ENCODE measurements at places on chromosomes 2 and 18. TPM values are rescaled to one million over a fixed set of nuclear protein-coding genes. Genes with fewer than 3 reads are reported as not detected.

DNA sequence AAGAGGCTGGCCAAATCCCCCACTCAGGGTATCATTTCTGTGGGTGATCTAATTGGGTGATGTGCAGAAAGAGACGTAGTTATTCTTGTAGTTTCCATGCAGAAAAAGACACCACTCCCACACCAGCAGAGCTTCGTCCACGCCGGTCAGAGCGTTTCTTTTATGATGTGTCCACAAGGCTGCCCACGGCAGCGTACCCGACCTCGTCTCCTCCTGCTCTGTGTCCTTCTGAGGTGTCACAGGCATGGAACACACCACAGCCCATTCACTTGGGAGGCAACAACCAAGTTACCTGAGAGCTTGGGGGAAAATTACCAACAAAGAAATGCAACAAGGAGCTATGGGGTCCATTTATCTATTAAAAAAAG is 131.3 kb downstream of the PXDN start:
- DNase-seq = peak; percentile 16

DNA sequence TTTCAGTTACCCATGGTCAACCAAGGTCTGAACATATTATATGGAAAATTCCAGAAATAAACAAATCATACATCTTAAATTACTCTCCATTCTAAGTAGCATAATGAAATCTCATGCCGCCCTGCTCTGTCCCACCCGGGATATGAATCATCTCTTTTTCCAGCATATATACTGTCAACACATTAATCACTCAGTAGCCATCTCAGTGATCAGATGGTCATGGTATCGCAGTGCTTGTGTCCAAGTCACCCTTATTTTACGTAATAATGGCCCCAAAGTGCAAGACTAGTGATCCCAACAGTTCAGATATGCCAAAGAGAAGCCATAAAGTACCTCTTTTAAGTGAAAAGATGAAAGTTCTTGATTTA is 43.8 kb downstream of the OSBPL6 start:
- no peak for DNase-seq

DNA sequence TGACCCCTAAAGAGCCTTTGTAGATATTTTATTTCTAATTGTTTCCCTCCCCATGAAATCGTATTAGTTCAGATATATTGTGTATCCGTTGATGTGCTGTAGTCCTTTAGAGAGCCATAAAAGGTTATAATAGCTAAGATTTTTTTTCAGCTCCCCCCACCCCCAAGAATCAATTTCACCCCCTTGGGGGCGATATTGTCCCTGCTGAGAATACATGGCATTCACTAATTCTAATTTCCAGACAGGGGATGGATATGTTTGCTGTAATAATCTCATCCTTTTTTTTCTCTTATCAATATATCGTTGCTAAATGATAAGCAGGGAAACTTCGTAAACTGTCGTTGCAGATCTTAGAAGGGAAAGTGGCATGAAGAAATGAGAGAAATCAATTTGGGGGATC is 530.7 kb downstream of the TMEM182 start:
- DNase-seq = no peak

GRCh38 chr2:161088658-161089350 is 71.4 kb upstream of the TANK start:
- no peak for DNase-seq

- peak; percentile 38 for DNase-seq
Measured at GRCh38 chr2:132589111-132589830, 80.7 kb downstream of the LYPD1 start.

DNA sequence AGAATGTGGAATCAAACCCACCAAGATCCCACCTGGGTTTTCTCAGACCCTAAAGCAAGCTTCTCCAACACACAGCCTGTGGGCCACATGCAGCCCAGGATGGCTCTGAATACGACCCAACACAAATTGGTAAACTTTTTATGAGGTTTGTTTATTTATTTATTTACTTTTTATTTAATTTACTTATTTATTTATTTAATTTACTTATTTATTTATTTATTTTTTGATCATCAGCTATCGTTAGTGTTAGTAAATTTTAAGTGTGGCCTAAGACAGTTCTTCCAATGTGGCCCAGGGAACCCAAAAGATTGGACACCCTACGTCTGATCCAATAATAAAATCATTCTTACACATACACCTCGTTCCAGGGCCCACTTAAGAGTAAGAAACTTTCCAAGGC is 1451.1 kb downstream of the LRP1B start:
- DNase-seq = no peak

DNA sequence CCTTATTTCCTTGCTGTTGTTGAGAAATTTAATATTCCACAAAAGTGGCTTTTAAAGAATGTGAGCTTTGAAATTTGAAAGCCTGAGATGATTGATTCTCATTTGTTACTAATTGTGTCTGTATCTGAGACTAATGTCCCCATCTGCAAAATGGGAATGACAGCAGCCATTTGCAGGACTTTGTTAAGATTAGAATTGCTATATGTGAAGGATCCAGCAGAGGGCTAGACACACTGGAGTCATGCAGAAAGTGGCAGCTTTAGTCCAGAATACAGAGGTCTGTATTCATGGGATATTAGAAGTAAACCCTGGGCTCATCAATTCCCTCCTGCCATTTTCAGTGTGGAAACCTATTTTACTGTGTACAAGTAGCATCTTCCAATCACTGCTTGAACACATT is 296.5 kb upstream of the GYPC start:
- no peak for DNase-seq

The LIPG gene
- polyA plus RNA-seq = 3.2 TPM

DNA sequence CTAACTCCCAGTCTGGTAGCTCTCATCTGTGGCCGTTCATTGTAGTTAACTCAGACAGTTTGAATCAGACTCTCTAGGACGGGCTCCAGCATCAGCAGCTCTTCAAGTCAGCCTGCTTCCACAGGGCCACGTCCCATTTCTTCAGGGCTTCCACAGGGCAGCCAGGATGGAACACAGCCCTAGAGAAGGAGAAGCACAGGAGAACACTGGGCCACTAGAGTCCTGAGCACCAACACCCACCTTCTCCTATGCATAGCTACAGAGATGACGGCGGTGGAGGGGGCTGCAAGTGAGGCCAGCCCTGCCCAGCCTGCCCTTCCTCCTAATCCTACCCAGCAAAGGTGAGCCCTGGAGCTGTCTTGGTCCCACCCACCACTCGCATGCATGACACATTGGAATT is 10.2 kb upstream of the TEX261 start:
- DNase-seq = no peak

DNA sequence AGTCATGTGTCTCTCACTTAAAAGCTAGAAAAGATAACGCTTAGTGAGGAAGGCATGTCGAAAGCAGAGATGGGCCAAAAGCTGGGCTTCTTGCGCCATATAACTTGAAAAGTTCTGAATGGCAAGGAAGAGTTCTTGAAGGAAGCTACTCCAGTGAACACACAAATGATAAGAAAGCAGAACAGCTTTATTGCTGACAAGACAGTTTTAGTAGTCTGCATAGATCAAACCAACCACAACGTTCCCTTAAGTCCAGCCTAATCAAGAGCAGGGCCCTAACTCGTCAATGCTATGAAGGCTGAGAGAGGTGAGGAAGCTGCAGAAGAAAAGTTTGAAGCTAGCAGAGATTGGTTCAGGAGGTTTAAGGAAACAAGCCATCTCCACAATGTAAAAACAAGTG is 55.7 kb downstream of the GALNT1 start:
- no peak for DNase-seq

- peak; percentile 44 for DNase-seq
Measured at GRCh38 chr2:66305718-66306117, 129.2 kb upstream of the MEIS1 start.

The SERPINB5 gene
- polyA plus RNA-seq = not detected

The KIF5C gene
- polyA plus RNA-seq = 4.7 TPM

- DNase-seq = no peak
Measured at GRCh38 chr2:53636109-53636508, 131.5 kb upstream of the CHAC2 start.

- DNase-seq = no peak
Measured at GRCh38 chr2:185268651-185269050, 470.0 kb upstream of the FSIP2 start.

The TMEM178A gene
- 0.60 TPM for polyA plus RNA-seq

- peak; percentile 67 for DNase-seq
Measured at GRCh38 chr2:73823916-73824523, 4.7 kb upstream of the STAMBP start.

DNA sequence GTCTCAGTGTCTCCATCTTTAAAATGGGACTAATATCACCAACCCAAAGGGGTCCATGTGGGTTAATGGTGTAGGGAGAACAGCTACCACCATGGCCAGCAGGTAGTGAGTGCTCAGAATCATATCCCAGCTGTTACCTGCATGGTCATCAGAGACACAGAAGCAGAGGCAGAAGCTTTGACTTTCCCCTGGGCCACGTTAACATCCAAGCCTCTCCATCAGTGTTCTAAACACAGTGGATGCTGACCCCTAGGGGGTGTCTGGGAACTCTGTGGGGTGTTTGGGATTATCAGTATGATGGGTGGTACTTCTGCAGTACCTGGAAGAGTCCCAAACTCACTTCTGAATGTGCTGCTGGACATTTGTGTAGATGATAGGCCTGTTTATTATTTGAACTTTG is 93.6 kb downstream of the GYPC start:
- no peak for DNase-seq

DNA sequence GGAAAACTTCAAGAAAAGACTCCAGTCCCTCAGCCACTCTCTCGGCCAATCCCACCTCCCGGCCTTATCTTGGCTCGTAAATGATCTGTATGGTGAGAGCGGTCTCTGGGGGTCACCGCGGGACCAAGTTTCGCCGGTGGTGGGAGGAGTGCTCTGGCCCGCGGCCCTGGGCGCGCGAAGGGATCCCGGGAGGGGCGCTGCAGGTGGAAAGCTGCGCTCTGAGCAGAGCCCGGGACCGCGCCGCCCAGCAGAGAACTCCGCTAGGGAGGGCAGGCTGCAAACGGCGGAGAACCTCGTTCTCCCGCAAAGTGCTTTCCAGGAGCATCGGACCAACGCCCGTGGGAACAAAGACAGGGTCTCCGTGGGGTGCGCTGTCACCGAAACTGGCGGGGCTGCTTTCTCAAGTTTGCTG is 622 bp downstream of the LRP2 start:
- peak; percentile 60 for DNase-seq

- no peak for DNase-seq
Measured at GRCh38 chr2:169002161-169002738, 28.9 kb downstream of the ABCB11 start.

- DNase-seq = peak; percentile 61
Measured at GRCh38 chr2:24435391-24436316, 55.4 kb upstream of the NCOA1 start.

The GCKR gene
- polyA plus RNA-seq = 0.67 TPM

DNA sequence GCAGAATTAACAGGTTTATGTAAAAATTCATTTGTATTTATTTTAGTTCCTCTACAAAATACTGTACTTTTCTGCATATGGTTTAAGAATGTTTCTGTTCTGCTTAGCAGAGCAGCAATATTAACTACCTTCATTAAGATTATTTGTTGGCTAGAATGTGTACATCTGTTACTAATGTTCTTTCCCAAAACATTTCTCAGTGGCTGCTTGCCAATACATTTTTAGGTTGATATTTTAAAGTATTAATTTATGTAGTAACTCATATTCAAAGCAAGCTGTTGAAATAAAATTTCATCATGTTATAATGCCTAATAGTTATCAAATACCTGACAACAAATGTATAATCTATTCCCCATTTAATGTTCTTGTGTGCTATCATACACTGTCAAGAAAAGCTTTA is 40.3 kb downstream of the PRKD3 start:
- no peak for DNase-seq

DNA sequence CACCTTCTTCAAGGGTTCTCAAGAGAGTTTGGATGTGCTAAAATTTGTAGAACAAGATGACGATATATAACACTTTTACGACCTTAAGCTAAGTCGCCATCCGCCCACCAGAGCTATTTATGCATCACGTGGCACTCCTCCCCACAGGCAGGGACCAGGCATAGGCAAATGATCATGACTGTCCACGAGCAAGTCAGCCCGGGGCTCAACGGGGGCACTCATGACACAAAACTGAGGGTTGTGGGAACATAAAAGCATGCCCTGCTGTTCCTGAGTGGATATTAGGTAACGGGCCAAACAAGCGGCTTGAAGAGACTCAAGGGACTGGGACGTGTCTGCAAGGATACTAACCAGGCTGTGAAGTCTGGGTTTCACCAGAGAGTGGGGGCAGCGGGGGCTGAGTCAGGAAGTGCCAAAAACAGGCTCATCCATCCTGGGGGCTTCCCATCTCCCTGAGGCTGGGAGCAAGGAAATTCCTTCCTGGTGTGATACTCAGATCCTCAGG is 58.1 kb downstream of the FAM178B start:
- DNase-seq = no peak

- no peak for DNase-seq
Measured at GRCh38 chr2:71611781-71612527, 158.6 kb downstream of the DYSF start.

The PPP1R1C gene
- polyA plus RNA-seq = 0.41 TPM

The CRACDL gene
- polyA plus RNA-seq = not detected

The DPYSL5 gene
- 1.8 TPM for polyA plus RNA-seq

The KRTCAP3 gene
- polyA plus RNA-seq = 3.6 TPM
